ENCODE measurements at places on chromosomes 2 and 18.

GRCh38 chr2:12316476-12316875, 400.3 kb upstream of the TRIB2 start:
- H3K27me3 ChIP-seq = no peaks in the 10 kb centered on the region
- no peaks in the 10 kb centered on the region for H3K36me3 ChIP-seq
- no peak for DNase-seq
- no peak overlapping the region for H3K4me3 ChIP-seq
- H3K27ac ChIP-seq = no peak overlapping the region
- H3K4me1 ChIP-seq = peaks cover 22% of the 10 kb centered on the region

- peaks cover 9% of the 10 kb centered on the region for H3K4me1 ChIP-seq
- no peak for DNase-seq
- H3K27ac ChIP-seq = no peak overlapping the region
Observed at GRCh38 chr2:69113627-69114026, 100.6 kb downstream of the ANTXR1 start.

- no peaks in the 10 kb centered on the region for H3K4me1 ChIP-seq
- H3K4me3 ChIP-seq = no peak overlapping the region
- peaks cover 5% of the 10 kb centered on the region for H3K27me3 ChIP-seq
Observed at GRCh38 chr2:195331966-195332365, 325.1 kb upstream of the SLC39A10 start.

GRCh38 chr2:180716186-180717180, 263.9 kb upstream of the UBE2E3 start:
- no peaks in the 10 kb centered on the region for H3K4me1 ChIP-seq
- no peak overlapping the region for H3K4me3 ChIP-seq
- H3K27ac ChIP-seq = no peak overlapping the region
- no peak for DNase-seq

DNA sequence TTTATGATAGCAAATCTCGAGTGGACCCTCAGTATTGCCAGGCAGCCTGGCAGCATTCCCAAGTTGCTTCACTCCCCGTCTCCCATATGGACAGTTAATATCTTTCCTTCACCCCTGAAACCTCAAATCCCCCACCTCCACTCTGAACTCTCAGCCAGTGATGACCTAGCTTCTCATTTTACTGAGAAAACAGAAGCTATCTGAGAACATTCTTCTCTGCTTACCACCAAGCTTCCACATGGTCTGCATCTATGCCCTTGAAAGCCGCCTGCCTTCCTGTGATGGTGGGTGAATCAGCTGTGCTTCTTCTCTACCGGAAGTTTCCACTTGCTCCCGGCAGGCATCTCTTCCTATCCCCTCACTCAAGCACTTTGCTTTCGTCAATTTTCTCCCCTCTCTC, 529.2 kb downstream of the EPHA4 start:
- DNase-seq = no peak
- H3K36me3 ChIP-seq = no peaks in the 10 kb centered on the region
- no peaks in the 10 kb centered on the region for H3K4me1 ChIP-seq
- H3K4me3 ChIP-seq = no peak overlapping the region

DNA sequence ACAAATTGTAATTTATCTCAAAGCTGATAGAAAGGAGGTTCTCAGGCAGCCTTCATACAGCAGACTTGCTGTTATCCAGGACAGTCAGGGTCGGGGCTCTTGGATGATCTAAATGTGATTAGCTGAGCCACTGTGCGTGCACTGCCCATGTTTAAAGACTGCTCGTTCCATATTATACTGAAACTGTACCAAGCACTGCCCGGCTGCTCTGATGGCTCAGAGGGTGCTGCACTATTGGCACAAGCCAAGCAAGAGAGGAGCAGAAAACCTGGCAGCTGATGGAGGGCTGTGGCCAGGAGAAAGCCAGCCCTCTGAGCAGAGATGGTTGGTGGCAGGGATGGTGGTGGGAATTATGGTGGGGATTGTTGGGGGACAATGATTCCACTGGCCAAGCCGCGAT, 63.4 kb downstream of the COL6A3 start:
- peaks cover 16% of the 10 kb centered on the region for H3K27me3 ChIP-seq
- H3K4me3 ChIP-seq = no peak overlapping the region
- no peaks in the 10 kb centered on the region for H3K4me1 ChIP-seq
- peaks cover 76% of the 10 kb centered on the region for H3K36me3 ChIP-seq
- no peak for DNase-seq

GRCh38 chr2:182048088-182048487, 62.4 kb downstream of the PPP1R1C start:
- H3K4me1 ChIP-seq = peaks cover 10% of the 10 kb centered on the region
- H3K36me3 ChIP-seq = no peaks in the 10 kb centered on the region
- no peak overlapping the region for H3K4me3 ChIP-seq
- no peak overlapping the region for H3K27ac ChIP-seq
- H3K27me3 ChIP-seq = no peaks in the 10 kb centered on the region

DNA sequence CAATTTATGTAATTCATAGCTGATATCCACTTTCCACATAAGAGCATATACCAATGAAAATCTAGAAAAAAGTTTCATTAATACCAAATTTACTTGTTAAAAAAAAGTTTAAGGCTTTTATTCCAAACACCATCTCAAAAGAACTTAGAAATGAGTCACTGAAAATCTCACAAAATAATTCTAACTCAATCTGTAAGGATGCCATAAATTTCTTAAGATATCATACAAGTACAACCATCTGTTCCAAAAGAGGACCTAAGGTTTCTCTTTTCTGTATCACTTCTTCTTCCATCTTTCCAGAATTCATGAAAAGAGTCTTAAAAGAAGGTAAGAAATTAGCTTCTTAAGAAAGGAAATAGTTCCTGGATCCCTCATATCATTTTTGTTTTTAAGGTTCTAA, 60.4 kb downstream of the TRIP12 start:
- no peak overlapping the region for H3K4me3 ChIP-seq
- no peak overlapping the region for H3K27ac ChIP-seq
- peaks cover 26% of the 10 kb centered on the region for H3K36me3 ChIP-seq
- H3K4me1 ChIP-seq = peaks cover 17% of the 10 kb centered on the region
- DNase-seq = no peak
- H3K27me3 ChIP-seq = no peaks in the 10 kb centered on the region

Data from heart right ventricle (tissue), 16 donors.